ENCODE measurements at places on chromosomes 3 and 15. TPM values are rescaled to one million over a fixed set of nuclear protein-coding genes. Genes with fewer than 3 reads are reported as not detected.

DNA sequence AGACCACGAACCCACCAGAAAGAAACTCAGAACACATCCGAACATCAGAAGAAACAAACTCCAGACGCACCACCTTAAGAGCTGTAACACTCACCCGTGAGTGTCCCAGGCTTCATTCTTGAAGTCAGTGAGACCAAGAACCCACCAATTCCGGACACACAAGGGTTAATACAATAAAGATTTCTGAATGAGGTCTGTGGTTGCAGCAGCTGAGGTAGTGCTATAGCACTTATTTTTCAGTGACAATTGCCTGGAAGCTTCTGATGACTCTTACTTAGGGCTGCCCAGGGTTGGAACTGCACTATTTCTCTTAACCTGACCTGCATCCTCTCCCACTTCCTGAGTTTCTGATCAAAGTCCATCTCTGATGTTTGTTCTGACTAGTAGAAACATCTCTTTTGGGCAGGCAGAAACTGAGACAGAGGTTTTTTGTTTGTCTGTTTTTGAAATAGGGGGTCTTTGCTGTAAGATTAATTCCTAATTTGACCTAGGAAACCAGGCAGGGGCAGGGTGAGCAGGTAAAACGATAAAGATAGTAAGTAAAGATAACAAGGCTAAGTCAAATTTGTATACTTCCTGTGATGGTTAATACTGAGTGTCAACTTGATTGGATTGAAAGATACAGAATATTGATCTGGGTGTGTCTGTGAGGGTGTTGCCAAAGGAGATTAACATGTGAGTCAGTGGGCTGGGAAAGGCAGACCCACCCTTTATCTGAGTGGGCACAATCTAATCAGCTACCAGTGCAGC lies 169.1 kb downstream of the GAP43 start:
- no peaks in the 10 kb centered on the region for H3K36me3 ChIP-seq
- H3K4me3 ChIP-seq, result peak overlapping the region; percentile 42
- peak; percentile 53 for DNase-seq
- peaks cover 2% of the 10 kb centered on the region for H3K27me3 ChIP-seq
- H3K27ac ChIP-seq, result peak overlapping the region; percentile 94

DNA sequence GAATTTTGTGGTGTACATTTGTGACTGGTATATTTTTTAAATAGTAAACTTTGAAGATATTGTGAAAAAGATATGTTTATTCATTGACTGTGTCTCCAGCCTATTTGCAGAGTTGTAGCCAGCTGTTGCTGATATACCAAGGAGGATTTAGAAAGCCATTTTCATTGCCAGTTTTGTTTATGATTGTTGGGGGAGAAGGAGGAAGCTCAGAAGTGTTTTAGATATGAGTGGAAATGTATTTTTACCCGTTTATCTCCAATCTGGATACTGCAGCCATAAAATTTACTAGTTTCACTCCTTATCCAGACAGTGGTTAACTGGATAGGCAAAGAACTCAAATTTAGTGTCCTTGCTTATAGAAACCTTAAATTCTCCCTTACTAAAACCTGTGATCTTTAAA lies 18.8 kb downstream of the ATP11B start:
- no peaks in the 10 kb centered on the region for H3K27me3 ChIP-seq
- peaks cover 13% of the 10 kb centered on the region for H3K36me3 ChIP-seq
- H3K27ac ChIP-seq, result no peak overlapping the region

DNA sequence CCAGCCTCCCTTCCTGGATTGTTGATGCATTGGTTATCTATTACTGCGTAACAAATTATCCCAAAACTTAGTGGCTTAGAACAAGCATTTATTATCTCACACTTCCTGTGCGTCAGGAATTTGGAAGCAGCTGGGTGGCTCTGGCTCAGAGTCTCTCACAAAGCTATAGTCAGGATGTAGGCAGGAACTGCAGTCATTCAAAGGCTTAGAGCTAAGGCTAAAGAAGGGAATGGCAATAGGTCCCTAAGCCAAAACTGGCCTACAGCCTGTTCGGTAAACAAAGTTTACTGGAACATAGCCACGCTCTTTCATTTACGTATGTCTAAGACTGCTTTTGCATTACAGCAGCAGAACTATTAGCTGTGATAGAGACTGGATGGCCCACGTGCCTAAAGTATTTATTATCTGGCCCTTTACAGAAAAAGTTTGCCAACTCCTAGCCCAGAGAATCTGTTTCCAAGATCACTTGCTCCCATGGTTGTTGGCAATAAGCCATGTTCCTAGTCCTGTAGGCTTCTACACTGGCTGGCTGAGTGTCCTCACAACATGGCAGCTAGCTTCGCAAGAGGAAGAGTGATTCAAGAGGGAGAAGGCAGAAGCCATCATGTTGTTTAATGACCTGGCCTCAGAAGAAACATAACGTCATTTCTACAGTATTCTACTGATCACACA lies 132.4 kb downstream of the SNRK start:
- no peaks in the 10 kb centered on the region for H3K4me1 ChIP-seq
- no peaks in the 10 kb centered on the region for H3K27me3 ChIP-seq
- H3K4me3 ChIP-seq, result no peak overlapping the region
- DNase-seq, result no peak

ANKRD28 gene
- total RNA-seq, result 56.5 TPM

ARL6IP5 gene
- 182 TPM for total RNA-seq

DNA sequence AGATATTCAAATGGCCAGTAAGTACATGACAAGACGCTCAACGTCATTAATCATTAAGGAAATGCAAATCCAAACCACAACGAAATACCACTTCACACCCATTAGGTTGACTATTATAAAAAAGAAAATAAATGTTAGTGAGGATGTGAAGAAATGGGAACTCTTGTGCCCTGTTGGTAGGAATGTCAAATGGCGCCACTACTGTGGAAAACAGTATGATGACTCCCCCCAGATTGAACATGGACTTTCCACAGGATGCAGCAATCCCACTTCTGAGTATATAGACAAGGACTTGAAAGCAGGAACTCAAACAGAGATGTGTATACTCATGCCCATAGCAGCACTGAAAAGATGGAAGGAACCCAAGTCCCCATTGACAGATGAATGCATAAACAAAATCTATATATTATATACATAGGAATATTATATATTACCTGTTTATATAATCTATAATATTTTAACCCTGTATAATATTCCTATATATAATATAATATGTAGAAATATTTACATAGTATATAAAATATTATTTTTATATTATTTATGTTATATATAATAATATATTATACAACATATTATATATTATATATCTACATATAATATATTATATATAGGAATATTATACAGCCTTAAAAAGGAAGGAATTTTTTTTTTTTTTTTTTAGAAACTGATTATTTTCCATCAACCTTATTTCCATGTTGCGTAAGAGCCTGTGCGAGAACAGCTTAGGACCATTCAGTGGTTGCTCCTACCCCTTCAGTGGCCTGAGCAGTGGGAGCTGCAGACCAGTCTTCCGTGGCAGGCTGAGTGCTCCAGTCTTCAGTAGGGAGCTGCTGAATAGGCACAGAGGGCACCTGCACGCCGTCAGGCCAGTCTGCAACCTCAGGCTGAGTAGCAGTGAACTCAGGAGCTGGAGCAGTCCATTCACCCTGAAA lies 17.6 kb upstream of the PIGZ start:
- no peak overlapping the region for H3K4me3 ChIP-seq
- H3K36me3 ChIP-seq, result peaks cover 4% of the 10 kb centered on the region
- H3K4me1 ChIP-seq, result no peaks in the 10 kb centered on the region
- no peak overlapping the region for H3K27ac ChIP-seq
- DNase-seq, result no peak
- H3K27me3 ChIP-seq, result peaks cover 30% of the 10 kb centered on the region
